AG04449 (cell line): ENCODE measurements at places on chromosomes 1 and 21.
A peak's percentile ranks its signal among the peaks of the same experiment; 100 is the strongest.

- DNase-seq, result no peak
Observed at GRCh38 chr1:20361805-20362381, 71.2 kb downstream of the VWA5B1 start.

DNA sequence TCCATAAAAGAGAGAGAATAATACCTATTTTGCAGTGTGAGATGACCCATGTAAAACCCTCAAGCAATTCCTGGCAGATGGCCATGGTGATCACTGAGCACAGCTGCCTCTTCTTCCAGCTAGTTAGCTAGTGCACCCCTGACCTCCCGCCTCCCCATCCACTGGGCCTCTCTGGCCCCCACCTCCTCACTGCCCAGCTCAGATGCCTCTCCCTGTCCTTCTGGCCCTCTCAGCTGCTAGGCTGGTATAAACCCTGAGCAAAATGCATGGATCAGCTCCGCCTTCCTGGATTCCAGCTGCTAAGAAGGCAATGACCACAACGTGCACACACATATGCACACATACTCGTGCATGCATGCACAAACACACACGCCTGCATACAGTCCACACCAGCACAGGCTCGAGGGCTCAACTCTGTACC lies 117.2 kb downstream of the DMRTB1 start:
- DNase-seq, result no peak

GRCh38 chr1:246583448-246584185 lies 17.4 kb downstream of the CNST start:
- DNase-seq, result no peak

- DNase-seq, result no peak
Observed at GRCh38 chr21:33642896-33643657, 776 bp downstream of the ITSN1 start.

- no peak for DNase-seq
Observed at GRCh38 chr1:226826479-226827261, 43.7 kb upstream of the PSEN2 start.

DNA sequence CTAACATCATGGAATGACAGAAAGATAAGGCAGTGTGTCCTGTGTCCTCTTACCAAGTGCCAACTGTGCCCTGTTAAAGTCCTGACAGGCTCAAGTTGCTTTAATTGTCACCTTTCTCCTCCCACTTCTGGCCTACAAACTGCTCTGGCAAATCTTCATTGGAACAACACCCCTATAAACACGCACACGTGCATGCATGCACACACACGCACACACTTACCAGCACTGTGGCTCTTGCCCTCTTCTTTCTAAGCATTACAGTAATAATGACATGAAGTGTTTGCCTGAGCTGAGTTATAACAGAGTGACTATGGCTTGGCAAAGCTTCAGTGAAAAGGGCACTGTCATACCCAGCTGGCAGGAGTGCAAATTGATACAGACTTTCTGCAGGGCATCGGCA lies 82.3 kb upstream of the SYT6 start:
- no peak for DNase-seq

DNA sequence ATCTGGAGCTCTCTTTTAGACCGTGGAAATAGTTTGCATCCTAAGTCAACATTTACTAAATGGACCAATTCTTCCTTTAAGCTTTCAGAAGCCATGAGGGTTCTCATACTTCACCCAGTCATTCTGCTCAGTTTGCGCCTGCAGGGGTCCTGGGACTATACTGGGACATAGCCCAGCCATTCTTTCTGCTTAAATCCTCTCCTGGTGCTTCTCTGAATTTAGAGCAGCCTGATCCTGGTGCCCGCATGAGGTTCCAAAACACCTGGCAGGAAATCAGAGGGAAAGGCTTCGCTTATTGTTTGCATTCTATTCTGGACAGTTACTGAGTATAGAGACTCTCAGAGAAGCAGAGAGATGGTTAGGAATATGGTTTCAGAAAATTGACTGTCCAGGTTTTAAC lies 27.0 kb downstream of the TNN start:
- no peak for DNase-seq

- DNase-seq, result no peak
Observed at GRCh38 chr1:161866241-161866640, 100.1 kb downstream of the ATF6 start.

GRCh38 chr1:184622136-184622823 lies 132.4 kb downstream of the EDEM3 start:
- DNase-seq, result peak; percentile 80

DNA sequence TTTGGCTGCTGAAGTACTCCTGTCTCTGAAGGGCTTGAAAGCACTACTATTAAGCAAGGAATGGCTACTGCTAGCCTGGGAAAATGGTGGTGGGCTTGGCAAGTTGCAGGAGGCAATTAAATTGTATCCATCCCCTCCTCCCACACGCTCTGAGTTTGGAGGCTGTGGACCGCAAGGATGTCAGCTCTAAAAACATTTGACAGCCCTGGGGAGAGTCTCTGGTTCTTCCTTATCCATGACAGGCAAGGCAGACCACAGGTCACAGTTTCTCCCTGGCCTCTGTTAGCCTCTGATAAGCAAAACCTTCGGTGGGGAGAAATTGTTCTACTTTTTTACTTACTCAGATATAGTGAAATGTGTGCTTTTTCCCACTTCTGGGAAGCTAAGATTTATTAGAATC lies 46.6 kb downstream of the S1PR1 start:
- DNase-seq, result no peak

- no peak for DNase-seq
Observed at GRCh38 chr1:5861871-5862825, 130.1 kb downstream of the NPHP4 start.

DNA sequence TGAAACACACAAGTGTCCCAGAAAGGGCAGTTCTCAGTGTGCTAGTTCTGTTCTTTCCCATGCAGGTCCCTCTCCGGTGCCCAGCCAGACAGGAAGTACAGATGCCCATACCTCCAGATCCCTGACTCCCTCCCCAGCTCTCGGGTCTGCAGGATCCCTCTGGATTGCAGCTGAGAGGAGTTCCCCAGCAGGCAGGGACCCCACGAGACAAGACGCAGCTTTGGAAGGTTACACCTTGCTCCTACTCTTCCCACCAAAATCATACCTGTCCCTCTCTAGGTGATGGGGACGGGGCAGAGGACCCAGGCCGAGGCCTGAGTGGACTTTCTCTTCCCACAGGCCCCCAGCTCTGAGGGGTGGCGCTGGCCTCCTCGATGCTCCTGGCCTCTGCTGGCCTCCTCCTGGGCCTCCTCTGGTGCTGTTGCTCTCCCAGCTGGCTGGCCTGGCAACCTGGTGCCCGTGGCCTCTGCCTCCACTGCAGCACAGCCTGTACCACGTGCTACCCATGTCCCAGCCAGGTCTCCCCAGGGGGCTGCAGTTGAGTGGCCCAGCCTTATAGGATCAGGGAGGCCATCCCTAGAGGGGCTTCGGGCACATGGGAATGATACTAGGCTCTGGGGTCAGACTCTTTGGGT lies 9.4 kb downstream of the LDLRAD2 start:
- no peak for DNase-seq

GRCh38 chr1:66177510-66177909 lies 356.4 kb upstream of the SGIP1 start:
- no peak for DNase-seq

DNA sequence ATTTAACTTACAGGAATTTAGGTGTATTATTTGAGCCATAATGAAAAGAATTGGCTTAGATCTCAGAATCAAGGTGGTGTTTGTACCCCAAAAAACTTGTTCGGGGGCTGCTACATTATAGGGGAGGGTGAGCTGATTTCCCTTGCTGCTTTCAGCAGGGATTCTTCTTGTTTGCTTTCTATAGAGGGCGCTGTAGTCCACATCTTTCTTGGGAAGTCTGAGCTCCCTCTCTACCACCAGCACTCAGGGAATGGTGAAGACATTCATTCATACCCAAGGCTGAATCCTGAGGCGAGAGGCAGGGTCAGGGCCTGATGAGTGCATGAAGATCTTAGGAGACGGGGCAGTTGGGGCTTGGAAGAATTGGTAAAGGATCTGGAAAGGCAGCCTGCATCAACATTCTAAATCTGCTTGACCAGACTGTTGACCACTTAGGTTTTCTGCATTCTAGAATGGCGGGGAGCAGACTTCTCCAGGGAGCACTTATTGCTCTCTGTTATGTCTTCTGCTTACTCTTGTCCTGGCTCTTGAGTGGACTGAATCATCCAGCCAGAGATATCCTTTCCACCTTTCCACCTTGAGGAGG lies 18.9 kb downstream of the SPATA46 start:
- DNase-seq, result no peak

- DNase-seq, result no peak
Observed at GRCh38 chr1:25487628-25488027, 55.8 kb upstream of the LDLRAP1 start.

GRCh38 chr21:43854773-43855633 lies 10.0 kb upstream of the AGPAT3 start:
- DNase-seq, result no peak

DNA sequence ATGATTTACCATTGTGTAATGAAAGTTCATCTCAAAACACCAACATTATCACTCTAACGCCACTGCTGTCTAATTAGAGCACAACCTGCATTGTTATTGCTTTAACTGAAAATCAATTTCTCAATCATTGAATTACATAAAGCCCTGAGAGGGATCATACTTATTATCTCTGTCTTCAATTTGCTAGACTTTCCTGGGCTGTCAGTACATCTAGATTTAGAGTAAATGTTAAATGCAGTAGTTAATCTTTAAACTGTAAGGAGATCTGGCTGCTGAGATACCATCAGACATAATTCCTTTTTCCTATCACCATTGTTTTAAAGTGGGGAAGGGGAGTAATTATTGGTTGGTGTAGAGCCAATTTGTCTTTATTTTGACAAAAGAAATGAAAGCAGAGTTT lies 1995.1 kb downstream of the MRPL39 start:
- DNase-seq, result no peak

DNA sequence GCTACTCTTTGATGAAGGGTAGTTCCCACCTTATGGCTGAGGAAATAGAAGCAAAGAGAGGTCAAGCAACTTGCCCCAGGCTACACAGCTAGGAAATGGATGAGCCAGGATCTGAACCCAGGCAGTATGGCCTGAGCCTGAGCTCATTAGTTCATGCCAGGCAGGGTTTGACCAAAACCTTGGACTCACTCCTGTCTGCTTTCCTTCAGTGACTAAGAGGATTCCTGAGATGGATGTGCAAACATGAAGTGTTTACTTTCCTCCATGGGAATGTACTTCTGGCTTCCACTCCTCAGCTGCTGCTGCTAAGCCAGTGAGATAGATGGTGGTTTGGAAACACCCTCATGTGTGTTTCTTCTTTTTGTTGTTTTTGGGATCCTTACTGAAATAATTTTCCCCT lies 35.1 kb upstream of the ERRFI1 start:
- DNase-seq, result peak; percentile 97

- no peak for DNase-seq
Observed at GRCh38 chr1:109641861-109642260, 14.0 kb upstream of the GSTM4 start.

DNA sequence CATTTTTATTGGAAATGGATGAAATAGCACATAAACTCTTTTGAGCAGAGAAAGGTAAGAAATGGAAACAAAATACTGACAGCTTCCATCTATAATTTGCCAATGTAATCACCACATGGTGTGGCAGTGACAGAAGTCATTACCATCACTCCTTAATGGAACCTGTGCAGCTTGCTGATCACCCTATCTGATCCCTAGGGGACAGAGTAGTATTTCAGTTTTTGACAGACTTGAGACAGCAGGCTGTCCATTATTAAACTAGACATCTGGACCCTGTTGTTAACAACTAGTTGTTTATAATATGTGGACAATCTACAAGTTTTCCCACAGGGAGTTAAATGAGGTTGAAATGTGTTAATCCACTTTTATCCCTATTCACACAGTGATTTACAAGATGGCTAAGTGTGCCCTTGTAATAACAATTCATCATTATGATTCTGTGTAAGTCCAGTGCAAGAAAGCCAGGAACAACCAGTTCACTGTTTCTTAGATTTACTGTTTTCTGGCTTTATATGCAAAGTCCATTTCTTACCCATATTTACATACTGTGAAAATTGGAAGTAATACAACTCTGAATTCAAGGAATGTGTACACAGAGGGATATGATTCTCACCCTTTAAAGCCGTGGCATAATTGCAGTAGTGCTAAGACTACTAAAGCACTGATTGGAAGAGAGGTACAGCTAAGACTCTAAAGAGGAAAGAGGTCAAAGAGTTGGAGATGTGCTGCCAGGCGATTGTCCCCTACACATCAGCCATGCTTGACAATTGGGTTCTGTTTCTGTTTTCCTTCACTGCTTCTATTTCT lies 9.1 kb downstream of the KCNT2 start:
- DNase-seq, result no peak

GRCh38 chr21:25370311-25370744 lies 237.0 kb downstream of the MRPL39 start:
- peak; percentile 88 for DNase-seq

- no peak for DNase-seq
Observed at GRCh38 chr1:201954263-201955008, 867 bp upstream of the TIMM17A start.

DNA sequence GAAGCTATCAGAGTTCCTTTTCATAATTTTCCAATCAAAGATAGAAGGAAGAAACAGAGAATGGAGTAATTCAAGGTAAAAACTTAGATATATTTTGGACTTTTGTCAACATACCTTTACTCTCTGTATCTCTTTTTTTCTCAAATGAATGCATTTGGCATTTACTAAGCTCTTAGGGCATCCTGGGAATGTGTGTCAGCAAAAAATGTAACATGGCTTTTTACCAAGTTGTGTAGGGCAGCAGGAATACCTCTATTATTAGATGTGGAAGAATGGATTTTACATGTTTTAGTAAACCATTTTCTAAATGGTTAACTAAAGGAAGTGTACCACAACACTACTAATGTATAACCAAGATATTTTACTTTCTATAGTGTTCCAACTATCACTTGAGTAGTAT lies 4.2 kb upstream of the COL11A1 start:
- no peak for DNase-seq

DNA sequence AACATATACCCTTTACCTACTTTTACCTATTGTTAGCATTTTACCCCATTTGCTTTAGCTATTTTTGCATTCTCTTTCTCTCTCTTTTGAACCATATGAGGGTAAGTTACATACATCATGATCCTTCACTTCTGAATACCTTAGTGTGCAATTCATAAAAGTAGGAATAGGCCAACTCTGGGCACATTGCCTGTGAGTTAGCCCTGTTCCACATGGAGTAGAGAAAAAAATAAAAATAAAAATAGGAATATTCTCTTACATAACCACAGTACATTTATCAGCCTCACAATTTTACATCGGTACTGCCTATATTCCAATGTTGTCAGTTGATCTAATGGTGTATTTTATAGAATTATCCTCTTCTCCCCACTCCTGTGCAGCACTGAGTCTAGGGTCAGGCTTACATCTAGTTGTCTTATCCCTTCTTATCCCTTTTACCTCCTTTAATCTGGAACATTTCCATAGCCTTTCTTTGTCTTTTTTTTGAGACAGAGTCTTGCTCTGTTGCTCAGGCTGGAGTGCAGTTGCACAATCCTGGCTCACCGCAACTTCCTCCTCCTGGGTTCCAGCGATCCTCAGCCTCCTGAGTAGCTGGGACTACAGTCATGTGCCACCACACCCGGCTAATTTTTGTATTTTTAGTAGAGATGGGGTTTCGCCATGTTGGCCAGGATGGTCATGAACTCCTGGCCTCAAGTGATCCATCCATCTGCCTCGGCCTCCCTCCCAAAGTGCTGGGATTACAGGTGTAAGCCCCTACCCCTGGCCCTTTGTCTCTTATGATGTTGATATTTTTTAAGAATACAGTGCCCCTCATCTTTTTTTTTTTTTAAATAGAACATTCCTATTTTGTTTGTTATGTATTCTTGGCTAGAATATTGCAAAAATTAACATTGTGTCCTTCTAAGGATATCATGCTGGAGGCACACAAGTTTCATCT lies 11.1 kb upstream of the SLC30A1 start:
- DNase-seq, result no peak

- no peak for DNase-seq
Observed at GRCh38 chr1:161258439-161259344, at the start of gene PCP4L1. Gene PCP4L1 (plus strand): TSS chr1:161258745. CDS start chr1:161258975, 230 bp downstream.

GRCh38 chr1:61477301-61477700 lies 247.6 kb downstream of the TM2D1 start:
- no peak for DNase-seq
